LHCN-M2 (cell line): ENCODE measurements at places on chromosomes 16 and 17.

GRCh38 chr17:14469971-14470370 is 169.1 kb downstream of the HS3ST3B1 start:
- DNase-seq = no peak

- no peak for DNase-seq
These were observed 41.9 kb downstream of the MEAK7 start for GRCh38 chr16:84462296-84463210.

DNA sequence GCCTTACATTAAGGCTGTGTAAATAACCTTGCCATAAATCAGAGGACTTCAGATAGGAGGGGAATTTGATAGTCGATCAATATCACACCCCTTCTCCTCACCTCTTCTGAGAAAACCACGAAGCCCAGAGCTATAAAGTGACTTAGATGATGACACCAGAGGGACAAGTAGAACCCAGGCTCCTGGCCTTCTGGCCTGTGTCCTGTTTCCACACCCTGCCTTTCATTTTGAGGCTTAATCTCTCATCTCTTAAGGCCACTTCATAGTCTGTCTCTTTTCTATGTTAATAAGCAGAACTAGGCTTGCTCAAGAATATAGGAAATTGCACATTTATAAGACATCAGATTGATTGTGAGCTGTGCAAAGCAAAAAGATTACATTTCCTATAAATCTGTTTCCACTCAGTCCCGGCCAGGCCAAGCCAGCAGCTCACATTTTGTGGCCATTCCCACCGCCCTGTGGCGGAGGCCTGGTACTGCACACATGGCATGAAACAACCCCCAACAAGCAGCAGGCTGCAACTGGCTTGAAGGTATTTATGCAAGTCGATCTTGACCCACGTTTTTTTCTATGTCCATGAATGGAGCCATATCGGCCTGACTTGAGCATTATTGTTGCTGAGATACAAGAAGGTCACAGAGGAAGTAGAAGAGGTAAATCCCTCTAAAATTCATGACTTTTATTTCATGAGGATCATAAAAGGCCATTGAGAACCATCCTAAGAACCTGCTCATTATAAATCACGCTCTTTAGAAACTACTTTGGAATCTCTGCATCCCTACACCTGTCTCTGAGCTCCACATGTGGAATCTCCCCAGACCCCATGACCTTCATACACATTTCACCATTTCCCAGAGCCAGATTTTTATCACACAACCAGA is 93.7 kb downstream of the PMP22 start:
- DNase-seq = peak; percentile 49

GRCh38 chr16:62913924-62914323 is 877.7 kb upstream of the CDH8 start:
- DNase-seq = no peak

DNA sequence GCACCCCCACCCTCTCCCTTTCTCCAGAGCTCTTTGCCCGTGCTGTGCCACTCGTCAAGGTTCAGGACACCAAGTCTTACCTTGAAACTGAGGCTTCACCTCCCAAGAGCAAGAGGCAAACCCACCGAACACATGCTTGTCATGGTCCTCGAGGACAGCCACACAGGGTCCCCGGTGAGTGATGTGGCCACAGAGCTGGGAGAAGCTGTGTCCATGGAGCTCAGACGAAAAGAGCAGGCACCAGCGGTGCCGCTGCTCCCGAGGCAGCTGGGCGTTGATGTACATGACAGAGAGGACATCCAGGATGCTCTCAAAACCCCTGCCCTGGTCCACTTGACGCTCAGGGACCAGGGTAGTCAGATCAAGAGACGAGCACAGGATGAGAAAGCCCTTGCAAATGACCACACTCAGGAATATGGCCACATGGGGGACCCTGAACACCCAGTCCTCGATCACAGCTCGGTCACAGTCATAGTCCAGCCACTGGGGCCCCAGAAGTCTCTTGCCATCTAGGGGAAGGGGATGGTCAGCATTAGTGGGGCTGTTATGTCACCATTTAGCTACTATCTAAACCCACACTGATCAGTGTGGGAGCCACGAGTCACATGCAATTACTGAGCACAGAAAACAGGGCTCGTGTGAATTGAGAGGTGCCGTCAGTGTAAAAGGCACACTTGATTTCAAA is 17.8 kb downstream of the MEAK7 start:
- DNase-seq = no peak

- DNase-seq = no peak
These were observed 24.9 kb downstream of the VPS53 start for GRCh38 chr17:689556-690275.

- no peak for DNase-seq
These were observed 33.2 kb downstream of the IRX6 start for GRCh38 chr16:55357241-55357640.

DNA sequence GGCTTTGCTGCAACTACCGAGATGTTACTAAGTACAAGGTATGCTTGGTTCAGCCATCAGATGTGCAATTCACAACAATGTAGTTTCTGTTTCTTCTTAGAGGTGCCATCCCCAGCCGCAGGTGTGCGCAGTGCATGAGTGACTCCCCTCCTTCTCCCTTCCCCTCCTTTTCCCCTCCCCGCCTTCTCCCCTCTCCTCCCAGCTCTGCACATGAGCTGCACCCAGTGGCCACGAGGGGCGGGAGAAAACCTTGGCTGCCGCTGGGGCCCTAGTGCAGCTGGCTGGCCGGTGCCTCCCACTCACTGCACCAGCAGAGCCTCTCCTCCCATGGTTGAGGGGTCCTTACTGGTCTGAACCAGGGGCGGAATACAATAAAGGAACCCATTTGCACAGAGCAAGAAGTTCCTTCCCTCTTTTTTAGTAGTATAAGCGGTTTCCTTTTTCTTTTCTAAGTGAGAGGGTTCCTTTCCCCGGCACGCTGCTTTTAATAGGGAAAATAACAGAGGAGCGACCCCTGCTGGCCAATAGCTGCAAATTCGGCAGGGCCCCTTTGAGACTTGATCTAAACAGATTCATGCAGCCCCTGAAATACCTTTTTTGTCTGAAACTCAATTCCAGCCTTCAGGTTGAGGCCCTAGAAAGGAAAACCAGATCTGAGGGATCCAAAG is 7.8 kb upstream of the CCL15 start:
- DNase-seq = peak; percentile 3

- DNase-seq = no peak
These were observed 114.9 kb downstream of the CDH8 start for GRCh38 chr16:61921373-61921772.

DNA sequence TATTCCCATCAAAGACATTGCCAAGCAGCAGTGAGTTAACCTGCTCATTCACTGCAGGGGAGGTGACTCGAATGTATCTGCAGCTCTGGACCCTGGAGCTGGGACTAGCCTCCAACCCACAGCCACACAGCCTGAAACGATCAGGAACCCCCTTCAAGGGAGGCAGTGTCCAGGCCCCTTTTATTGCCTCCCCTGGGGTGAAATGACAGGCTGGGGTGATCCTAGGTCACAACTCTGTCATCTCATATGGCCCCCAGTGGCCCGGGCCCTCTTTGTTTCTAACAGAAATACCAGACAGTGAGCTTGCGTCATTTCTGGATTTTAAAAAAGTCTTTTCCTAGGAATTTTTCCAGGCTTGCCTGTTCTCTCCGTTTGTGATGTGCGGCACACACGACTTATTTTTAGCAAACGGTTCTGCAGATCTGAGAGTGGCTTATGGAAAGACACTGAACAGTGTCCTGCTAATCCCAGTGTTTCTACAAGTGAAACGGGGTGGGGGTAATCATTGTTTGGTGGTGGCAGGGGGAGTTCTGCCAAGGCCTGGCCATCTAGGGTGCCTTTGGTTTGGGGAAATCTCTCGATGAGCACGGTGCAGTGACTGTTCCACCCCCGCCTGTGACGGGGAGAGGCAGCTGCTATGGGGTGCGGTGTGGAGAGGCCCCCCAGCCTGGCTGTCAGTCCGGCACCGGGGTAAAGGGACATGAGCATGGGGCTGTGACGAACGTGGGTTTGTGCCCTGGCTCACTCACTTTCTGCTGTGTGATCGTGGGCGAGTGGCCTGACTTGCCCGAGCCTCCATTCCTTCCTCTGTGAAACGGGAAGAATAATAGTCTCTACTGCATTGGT is 27.2 kb downstream of the NAGPA start:
- DNase-seq = no peak

- peak; percentile 59 for DNase-seq
These were observed 3.9 kb downstream of the VPS35L start for GRCh38 chr16:19559242-19559910.

- peak; percentile 44 for DNase-seq
These were observed at the start of gene VMO1 for GRCh38 chr17:4786106-4786511. Gene VMO1 (minus strand): TSS chr17:4786364. CDS start chr17:4786352, 12 bp downstream.

DNA sequence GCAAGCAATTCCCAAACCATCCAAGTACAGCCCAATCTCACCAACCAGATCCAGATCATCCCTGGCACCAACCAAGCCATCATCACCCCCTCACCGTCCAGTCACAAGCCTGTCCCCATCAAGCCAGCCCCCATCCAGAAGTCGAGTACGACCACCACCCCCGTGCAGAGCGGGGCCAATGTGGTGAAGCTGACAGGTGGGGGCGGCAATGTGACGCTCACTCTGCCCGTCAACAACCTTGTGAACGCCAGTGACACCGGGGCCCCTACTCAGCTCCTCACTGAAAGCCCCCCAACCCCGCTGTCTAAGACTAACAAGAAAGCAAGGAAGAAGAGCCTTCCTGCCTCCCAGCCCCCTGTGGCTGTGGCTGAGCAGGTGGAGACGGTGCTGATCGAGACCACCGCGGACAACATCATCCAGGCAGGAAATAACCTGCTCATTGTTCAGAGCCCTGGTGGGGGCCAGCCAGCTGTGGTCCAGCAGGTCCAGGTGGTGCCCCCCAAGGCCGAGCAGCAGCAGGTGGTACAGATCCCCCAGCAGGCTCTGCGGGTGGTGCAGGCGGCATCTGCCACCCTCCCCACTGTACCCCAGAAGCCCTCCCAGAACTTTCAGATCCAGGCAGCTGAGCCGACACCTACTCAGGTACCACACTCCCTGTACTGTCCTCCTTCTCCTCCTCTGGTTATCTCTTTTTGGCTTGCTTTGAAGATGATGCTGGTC is 20.6 kb downstream of the SP2 start:
- DNase-seq = no peak

DNA sequence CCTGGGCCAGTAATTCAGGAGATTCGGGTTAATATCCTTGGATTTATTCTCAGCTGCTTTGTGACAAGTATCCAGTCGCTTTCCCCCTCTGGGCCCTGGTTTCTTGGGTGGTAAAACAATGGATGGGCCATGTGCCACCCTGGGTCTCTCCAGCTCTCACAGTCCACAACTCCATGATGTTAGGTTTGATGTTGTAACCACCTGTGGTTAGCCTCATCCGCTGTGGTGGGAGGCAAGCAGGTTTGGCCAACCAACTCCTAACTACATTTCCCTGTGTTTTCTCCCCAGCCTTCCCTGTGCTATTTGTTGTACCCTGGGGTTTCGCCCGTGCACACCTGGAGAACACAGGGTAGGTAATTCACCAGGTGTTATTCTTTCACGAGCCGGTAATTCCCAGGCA is 35.1 kb downstream of the GLP2R start:
- no peak for DNase-seq

DNA sequence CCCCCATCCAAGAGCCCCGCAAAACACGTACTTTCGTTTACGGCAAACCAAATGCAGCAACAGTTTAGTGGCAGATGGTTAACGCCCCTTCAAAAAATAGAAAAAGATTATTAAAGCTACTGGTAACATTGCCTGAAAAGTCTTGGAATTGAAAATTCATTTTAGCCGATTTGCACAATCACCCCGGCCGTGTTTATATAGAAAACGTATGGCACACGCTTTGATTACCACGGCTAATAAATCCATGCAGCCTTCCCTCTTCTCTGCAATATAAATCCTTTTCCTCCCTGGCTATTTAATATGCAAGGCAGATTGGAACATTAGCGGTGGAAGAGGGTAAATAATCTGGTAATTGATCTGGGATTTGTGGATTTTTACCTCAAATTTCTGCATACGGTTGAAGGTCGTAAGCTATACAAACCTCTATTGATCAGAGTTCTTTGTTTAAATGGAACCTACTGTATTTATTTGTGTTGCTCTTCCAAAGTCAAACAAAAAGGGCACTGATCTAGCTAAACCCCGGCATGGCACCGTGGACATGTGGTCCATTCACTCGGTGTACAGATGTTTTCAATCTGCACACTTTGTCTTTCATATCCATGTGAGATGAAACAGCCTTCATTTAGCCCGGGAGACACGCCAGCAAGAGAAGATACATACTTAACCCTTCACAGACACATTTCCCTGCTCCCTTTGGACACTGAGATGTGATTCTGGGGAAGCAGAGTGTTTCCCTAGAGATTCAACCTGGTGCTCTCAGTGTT is 238.1 kb upstream of the MAF start:
- no peak for DNase-seq

- DNase-seq = no peak
These were observed 16.3 kb upstream of the RNPS1 start for GRCh38 chr16:2284001-2284770.

- peak; percentile 90 for DNase-seq
These were observed 2.2 kb upstream of the MPG start for GRCh38 chr16:75580-76501.

DNA sequence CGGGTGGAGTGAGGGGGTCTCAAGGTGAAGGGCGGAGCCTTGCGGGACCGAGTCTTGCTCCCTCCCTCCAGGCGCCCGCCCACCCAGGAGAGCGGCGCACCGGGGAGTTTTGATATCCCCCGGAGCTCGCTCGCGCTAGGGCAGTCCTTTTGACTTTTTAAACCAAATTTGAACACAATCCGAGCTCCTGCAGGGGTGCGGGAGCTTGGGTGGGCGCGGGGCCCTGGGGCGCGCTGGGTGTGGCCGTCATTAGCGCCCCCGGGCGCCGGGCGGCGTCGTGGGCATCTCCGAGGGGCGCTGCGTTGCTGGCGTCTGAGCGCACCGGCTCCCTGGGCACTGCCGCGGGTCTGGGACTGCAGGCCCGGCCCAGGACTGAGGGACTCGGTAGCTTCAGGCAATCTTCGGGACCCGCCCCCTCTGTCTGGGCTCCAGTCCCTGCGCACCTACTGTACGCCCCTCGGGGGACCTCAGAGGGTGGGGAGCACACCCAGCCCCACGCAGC is 10.9 kb downstream of the MAF start:
- no peak for DNase-seq
